Fibroblast of mammary gland (primary cell): ENCODE measurements at places on chromosomes 16 and 17.

- peak; percentile 94 for DNase-seq
Observed at GRCh38 chr17:44794851-44795413, 35.2 kb downstream of the GJC1 start.

DNA sequence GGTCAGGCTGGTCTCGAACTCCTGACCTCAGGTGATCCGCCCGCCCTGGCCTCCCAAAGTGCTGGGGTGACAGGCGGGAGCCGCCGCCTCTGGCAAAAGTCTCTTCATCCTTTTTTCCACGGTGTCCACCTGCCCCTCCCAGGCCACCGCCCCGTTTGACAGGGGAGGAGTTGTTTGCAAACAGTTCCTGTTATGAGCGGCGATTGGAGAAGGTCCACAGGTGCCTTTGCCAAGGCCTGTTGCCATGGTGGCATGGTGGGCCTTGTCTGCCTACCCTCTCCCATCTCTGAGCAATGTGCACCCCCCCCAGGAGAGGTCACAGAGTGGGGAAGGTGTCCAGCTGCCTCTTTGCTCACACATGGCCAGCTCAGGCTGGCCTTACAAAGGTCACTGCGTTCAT, 16.0 kb upstream of the RAP1GAP2 start:
- no peak for DNase-seq

GRCh38 chr17:48225725-48226567, 118.4 kb downstream of the SNX11 start:
- no peak for DNase-seq

- peak; percentile 78 for DNase-seq
Observed at GRCh38 chr17:65389949-65390348, 171.5 kb downstream of the AXIN2 start.

DNA sequence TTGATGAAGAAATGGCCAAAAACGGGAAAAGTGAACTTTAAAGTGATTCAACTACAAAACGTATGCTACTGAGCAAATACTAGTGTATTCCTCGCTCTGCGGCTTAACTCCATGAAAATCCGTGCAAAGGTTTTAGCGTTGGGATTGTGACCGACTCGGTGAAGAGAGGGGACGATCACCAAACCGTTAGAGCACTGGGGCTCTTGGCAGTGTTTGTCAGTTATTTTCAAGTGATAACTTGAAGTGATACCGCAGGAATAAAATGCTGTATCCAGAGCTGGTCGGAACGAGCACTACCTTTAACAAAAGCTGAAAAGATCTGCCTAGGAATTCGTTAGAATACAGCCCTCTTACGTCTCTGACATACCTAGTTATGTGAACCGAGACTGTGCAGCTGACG, 773 bp upstream of the PPM1D start:
- no peak for DNase-seq

DNA sequence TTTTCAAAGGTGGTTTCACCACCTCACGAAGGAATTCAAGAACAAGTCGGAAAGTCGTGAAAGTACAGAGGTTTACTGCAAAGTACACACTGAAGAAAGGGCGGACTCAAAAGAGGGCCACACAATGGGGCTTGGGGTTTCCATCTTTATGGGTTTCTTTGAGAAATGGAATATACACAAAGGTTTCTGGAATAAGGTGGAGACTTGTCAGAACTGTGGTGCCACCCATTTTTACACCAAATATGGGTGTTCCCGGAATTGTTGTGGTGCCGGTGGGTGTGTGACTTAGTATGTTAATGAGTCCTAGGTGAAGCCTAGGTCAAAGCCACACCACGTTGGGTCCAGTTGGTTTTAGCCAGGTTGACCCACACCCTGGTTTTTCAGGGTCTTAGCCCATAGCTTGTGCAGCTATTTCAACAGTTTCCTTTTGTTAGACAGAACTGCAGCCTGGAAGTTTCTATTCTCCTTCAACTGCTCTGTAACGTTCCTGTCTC, 567 bp upstream of the GCSH start:
- DNase-seq, result no peak

- no peak for DNase-seq
Observed at GRCh38 chr17:38961413-38961812, 5.8 kb downstream of the FBXO47 start.

DNA sequence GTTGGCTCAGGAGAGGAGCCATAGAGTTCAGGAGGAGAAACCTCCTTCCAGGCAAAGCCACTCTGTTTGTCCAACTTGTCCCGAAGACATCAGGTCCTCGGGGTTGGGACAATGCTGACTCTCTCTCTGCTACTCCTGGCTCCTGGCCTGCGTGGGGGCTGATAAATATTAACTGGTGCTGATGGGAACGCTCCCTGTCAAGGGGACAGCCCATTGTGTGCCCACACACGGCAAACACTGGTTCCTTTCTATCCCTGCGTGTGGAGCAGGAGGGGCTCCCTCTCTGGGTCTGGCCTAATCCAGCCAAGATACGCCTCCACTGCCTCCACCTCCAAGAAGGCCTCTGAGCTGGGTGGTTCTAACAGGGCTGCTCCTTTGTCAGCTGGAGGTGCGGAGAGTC, 4.4 kb downstream of the KIF19 start:
- no peak for DNase-seq

DNA sequence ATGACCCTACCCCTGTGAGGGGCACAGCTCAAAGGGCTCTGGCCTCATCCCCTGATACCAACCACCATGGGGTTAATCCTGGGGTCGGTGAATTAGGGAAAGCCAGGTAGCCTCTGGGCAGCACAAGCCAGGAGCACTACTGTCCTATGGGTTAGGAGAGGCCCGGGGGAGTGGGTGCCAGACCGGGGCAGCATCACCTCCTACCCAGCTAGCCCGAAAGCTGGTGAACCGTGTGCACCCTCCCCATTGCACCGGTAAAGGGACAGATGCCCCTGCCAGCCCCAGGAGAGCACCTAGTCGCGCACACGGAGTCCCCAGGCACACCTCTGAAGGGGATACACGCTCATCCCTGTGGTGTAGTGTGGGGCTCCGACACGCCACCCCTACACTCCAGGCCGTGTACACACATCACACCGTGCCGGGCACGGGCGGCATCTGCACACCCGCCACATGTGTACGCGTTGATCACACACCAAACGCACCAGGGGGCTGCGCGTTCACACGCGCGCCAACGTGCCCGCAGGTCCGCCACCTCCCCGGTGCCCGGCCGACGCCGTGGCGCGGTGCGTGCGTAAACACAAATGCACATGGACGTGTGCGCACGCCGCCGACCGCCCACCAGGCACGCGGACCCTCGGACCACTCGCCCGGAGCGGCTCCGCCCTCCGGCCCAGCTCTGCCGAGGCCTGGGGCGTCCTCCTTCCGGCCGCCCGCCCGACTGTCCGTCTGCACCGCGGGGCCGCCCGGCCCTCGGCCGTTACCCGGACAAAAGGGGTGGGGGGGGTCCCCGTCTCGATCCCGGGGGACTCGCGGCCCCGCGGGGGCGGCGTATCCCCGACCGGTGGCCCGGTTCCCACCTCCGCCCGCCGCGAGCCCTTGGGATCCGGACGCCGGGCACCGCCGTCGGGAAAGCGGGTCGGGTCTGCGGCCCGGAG, 785 bp downstream of the UBALD1 start:
- DNase-seq, result peak; percentile 35

DNA sequence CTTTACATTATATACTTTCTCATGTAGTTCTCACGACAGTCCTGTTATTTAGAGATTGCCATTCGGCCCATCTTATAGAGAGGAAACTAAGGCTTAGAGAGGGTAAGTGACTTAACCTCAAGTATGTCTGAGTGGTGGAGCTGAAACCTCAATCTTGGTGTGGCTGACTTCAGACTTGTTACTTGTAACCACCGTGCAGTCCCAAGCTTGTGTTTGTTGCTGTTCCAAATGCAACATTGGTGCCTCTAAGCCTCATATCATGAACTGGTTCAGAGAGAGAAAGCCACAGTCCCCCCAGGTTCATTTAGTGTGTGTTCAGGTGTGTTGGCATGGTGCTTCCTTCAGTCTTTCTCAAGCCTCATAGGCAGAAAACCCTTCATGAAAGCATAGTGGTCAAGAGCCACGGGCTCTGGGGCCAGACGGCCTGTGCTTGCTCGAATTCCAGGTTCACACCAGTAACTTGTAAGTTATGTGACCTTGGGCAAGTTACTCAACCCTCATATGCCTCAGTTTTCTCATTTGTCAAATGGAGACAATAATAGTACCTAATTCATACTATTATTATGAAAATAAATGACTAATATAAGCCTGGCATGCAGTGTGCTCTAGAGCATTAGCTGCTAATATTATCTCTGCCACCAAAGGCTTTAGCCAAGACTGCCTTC, 39.9 kb downstream of the CDH1 start:
- no peak for DNase-seq

DNA sequence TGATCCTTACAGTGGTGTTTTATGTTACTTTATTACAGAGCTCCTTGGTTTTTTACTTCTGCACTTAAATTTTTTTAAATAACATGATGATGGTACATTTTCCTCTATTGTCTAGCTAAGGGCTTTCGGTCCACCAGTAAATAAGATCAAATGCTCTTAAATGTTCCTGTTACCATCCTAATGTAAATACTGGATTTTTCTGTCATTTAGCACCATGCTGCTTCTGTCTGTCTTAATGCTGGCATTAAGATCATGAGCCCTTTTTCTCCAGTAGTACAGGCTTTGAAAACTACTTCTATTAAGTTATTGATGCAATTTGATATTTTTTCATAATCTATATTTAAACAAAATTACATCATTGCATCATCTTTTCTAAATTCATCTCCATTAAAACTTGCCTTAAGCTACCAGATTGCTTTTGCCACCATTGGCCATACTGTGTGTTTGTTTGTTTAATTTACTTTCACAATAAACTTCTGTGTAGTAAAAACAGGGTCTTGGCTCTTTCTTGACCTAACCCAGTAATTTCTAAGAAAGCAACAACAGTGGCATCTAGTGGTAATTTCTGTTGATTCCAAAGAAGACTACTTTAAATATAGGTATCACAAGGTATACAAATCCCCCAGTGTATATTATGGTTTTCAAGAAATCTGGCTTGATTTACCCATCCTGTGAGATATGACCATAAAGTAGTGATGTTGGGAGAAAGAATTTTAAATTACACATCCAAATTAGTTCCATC, 9.0 kb upstream of the PHAF1 start:
- peak; percentile 43 for DNase-seq

DNA sequence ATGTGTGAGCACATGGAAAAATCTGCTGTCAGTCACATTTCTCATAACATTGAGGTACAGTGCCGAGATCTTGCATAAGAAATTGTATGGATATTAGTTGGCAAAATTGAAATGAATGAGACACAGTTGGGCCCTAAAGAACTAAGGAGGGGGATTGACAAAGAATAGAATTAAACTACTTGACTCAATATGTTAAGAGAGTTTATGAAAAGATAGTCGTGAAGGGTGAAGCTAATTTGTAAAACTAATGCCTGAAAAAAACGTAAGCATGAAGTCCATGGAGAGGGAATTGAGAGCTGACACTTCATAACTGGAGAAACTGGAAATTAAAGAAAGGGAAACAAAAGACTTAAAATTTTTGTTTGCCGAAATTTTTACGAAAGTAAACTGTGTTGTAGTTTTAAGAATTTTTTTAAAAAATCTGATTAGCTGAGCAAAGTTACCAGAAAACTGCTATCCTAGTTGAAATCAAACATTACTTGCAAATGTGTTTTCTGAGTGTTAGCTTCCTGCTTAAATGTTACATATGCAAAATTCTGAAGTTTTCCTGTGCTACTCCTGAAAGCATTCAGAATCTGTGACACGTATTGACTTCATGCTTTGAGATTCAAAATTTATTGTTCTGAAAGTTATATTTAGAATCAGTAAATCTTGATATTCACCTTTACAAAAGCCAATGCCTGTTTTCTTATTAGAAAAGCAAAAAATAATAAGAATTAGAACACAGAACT, 239.9 kb downstream of the PHKB start:
- no peak for DNase-seq

DNA sequence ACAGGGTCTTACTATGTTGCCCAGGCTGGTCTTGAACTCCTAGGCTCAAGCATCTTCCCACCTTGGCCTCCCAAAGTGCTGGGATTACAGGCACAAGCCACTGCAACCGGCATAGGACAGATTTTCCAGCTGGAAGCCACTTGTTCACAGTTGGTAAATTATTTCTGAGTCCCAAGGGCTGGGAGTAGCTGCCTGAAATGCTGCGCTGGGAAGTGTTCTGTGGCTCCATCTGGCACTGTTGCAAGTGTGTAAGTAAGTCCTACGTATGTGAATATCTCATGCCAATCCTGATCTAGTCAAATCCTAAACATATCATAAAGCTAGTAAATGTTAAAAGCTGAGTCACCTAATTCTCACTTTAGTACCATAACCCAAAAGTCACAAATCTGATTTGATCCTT, 48.1 kb downstream of the YWHAE start:
- DNase-seq, result no peak

DNA sequence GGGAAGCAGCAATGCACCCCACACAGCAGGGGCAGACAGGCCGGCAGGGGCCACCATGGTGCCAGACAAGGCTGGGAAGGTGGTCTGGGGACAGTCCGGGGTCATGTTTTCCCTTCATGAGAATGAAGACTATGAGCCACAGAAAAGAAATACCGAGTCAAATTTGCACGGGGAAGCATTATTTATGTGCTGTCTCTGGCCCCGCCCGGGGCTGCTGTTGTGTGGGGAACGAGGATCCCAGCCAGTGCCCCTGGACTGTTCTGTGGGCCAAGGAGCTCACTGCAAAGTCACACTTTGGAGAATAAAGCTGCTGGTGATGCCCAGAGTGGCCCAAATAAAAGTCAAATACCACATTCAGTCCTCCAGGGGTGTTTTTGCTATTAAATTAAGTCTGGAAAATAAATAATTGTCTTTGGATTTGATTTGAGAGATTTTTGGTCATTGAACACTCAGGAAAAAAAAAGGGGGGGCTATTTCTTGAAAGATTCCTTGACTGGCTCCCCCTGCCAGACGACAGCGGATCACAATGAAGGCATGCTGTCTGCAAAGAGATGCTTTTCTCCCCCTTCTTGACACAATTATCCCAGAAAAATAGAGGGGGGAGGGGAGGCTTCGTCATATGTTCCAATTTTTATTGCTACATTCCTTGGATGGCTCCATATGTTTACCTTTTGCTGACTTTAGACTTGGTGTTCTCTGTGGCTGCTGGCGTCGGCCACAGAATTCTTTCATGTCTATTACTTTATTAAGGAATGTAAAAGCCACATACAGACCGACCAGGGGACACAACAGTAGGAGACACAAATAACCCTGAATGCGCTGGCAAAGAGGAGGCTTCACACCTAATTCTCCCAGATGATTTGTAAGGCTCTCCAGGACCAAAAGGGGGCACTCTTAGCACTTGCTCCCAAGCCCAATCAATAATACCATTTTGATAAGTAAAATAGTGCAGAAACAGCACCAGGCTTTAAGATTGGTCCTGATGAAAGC, 27.1 kb upstream of the ANKFN1 start:
- DNase-seq, result peak; percentile 93

- peak; percentile 95 for DNase-seq
Observed at GRCh38 chr16:53099318-53100130, 44.7 kb downstream of the CHD9 start.

- DNase-seq, result no peak
Observed at GRCh38 chr16:79041206-79041605, 559.3 kb downstream of the MAF start.
